ENCODE measurements at places on chromosomes 5 and 9.
A peak's percentile ranks its signal among the peaks of the same experiment; 100 is the strongest.

DNA sequence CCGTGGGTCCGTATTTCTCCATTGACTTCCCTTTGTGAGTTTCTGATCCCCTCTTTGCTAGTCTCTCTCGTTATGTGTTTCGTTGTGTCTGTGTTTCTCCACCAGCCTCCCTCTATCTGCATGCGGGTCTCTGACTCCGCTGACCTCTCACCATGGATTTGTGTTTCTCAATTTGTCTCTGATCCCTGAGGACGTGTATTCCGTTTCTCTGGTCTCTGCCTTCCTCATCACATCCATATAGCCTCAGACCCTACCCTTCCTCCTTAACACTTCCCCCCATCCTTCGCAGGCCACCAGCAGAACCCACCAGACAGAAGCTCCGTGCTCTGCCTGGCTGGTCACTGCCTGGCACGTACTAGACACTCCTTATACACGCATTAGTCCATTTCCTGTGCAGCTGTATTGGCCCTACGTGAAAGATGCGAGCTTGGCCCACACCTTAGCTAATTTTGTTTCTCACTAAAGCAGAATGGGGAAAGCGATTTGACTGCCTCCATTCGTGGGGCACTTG lies 631 bp downstream of the B4GALT7 start:
- peak overlapping the region; percentile 92 for H3K4me3 ChIP-seq
- peaks cover 43% of the 10 kb centered on the region for H3K36me3 ChIP-seq
- H3K4me1 ChIP-seq, result peaks cover 34% of the 10 kb centered on the region
- H3K27me3 ChIP-seq, result no peaks in the 10 kb centered on the region

DNA sequence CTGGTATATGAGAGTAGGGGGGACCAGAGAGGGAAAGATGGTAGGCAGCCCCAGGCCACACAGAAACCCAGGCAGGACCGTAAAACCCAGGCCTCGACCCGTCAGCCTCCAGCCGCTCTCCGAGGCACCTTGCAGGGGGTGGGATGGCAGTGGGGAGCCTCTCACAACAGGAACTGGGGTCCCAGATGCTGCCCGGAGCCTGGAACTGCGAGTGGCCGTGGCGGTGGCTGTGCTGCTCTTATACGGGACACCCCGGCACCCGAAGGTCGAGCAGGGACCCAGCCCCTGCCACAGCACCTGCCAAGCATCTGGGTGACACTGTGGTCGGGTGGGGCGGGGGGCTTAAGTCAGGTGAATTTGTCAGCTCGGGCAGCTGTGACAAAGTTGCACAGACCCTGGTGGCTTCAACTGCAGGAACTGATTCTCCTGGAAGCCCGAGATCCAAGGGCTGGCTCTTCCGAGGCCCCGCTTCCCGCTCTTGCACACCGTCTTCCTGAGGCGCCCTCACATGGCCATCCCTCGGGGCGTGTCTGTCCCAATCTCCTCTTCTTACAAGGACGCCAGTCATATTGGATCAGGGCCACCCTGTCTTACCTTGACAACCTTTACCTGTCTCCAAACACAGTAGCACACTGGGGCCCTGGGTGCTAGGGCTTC lies 47.6 kb upstream of the EGFL7 start:
- H3K27ac ChIP-seq, result no peak overlapping the region
- no peak overlapping the region for H3K4me3 ChIP-seq
- no peaks in the 10 kb centered on the region for H3K36me3 ChIP-seq

DNA sequence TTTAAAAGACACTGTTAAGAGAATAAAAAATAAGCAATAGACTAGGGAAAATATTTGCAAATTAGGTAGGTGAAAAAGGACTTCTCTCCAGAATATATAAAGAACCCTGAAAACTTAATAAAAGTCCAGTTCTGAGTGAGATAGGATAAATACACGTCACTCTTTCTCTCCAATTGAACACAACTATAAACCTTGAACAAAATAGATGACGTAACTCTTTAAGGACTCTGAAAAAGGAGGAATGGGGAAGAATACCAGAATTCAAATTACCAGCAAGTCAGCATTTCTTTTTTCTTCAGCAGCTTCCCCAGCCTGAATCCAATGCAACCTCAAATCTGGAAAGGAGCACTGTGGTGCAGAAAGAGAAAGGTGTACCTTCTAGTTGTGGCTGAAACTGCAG lies 6.8 kb upstream of the WDR41 start:
- no peak overlapping the region for H3K4me3 ChIP-seq
- no peak overlapping the region for H3K27ac ChIP-seq
- H3K27me3 ChIP-seq, result peaks cover 51% of the 10 kb centered on the region
- H3K4me1 ChIP-seq, result peaks cover 14% of the 10 kb centered on the region
- no peak for DNase-seq

DNA sequence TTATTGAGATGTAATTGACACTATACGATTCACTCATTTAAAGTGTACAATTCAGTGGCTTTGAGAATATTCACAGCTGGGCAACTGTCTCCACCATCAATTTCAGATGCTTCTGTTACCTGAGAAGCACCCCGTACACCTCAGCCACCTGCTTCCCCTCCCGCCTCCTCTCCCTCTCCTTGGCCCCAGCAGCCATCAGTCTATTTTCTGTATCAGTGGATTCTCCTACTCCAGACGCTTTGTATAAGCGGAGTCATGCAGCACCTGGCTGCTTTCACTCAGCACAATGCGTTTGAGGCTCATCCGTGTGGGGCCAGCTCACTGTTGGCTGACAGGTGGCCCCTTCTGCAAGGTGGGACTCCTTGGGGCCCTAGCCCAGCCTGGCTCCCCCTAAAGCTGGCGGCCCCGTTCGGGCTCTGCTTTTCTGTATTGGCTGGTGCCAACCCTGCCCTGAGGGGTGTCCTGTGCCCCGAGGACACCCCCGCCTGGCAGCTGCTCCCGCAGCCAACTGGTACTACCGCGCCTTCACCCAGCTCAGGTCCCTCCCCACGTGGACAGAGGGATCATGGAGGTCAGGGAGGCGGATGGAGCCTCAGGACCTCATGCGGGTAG lies 124.4 kb upstream of the COL5A1 start:
- H3K4me3 ChIP-seq, result no peak overlapping the region
- peaks cover 2% of the 10 kb centered on the region for H3K27me3 ChIP-seq
- no peak overlapping the region for H3K27ac ChIP-seq
- DNase-seq, result no peak
- H3K4me1 ChIP-seq, result no peaks in the 10 kb centered on the region

- peaks cover 3% of the 10 kb centered on the region for H3K27me3 ChIP-seq
- H3K36me3 ChIP-seq, result no peaks in the 10 kb centered on the region
- H3K4me3 ChIP-seq, result no peak overlapping the region
- no peak overlapping the region for H3K27ac ChIP-seq
- no peak for DNase-seq
- no peaks in the 10 kb centered on the region for H3K4me1 ChIP-seq
These were observed 14.0 kb downstream of the ATP10B start for GRCh38 chr5:160837749-160838593.

DNA sequence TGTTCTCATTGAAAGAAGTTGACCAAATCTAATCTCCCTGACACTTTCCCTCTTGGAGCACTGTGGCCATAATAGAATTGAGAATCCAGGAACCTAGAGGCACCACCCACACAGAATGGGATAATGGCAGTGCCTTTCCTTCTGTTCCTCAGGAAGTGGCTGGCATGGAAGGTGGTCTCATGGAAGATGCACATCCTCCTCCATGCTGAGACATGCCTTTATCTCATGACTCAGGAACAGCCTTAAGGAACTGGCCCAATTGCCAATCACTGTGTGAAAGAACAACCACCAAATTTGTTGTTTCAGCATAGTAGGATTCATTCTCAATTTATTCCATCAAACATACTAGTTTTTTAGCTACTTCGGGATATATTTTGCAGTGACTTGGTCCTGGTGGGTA lies 137.5 kb upstream of the RASGRF2 start:
- H3K36me3 ChIP-seq, result peaks cover 86% of the 10 kb centered on the region
- DNase-seq, result no peak
- H3K27me3 ChIP-seq, result no peaks in the 10 kb centered on the region
- H3K4me3 ChIP-seq, result no peak overlapping the region
- H3K27ac ChIP-seq, result no peak overlapping the region

GRCh38 chr9:92440751-92441046 lies 16.4 kb upstream of the OMD start:
- no peaks in the 10 kb centered on the region for H3K36me3 ChIP-seq
- no peak overlapping the region for H3K27ac ChIP-seq
- no peak overlapping the region for H3K4me3 ChIP-seq
- H3K4me1 ChIP-seq, result peaks cover 7% of the 10 kb centered on the region
- no peaks in the 10 kb centered on the region for H3K27me3 ChIP-seq
- no peak for DNase-seq

- no peak for DNase-seq
- no peak overlapping the region for H3K4me3 ChIP-seq
- H3K27me3 ChIP-seq, result no peaks in the 10 kb centered on the region
- H3K36me3 ChIP-seq, result peaks cover 34% of the 10 kb centered on the region
- no peak overlapping the region for H3K27ac ChIP-seq
These were observed 167.5 kb downstream of the HACD4 start for GRCh38 chr9:20863945-20864344.

- no peak overlapping the region for H3K27ac ChIP-seq
- peaks cover 5% of the 10 kb centered on the region for H3K27me3 ChIP-seq
- no peaks in the 10 kb centered on the region for H3K4me1 ChIP-seq
These were observed 188.5 kb upstream of the NREP start for GRCh38 chr5:111945535-111945934.

DNA sequence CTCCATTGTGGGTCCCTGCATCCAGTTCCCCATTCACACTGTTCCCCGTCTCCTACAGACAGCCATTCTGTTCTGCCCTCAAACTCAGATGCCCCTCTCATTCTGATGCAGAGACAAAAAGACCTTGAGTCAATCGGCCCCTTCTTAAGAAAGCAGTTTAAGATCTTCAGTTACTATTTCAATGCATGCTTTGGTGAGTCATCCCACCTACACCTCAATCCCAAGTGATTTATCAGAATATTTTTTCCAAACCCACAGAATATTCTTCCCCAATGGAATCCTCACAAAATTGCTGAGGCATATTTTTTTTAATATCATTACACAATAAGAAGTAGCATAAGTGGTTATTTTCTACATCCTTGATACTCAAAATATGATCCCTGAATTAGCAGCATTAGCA lies 92.4 kb upstream of the SLC1A1 start:
- no peak overlapping the region for H3K27ac ChIP-seq
- H3K4me3 ChIP-seq, result no peak overlapping the region
- H3K4me1 ChIP-seq, result no peaks in the 10 kb centered on the region
- H3K27me3 ChIP-seq, result peaks cover 5% of the 10 kb centered on the region
- no peak for DNase-seq

- peaks cover 77% of the 10 kb centered on the region for H3K27me3 ChIP-seq
- no peak overlapping the region for H3K4me3 ChIP-seq
- no peak overlapping the region for H3K27ac ChIP-seq
These were observed 598.7 kb upstream of the SGCD start for GRCh38 chr5:155728146-155728856.

- H3K27me3 ChIP-seq, result peaks cover 74% of the 10 kb centered on the region
- H3K4me3 ChIP-seq, result no peak overlapping the region
- no peaks in the 10 kb centered on the region for H3K36me3 ChIP-seq
- peaks cover 18% of the 10 kb centered on the region for H3K4me1 ChIP-seq
- no peak for DNase-seq
- no peak overlapping the region for H3K27ac ChIP-seq
These were observed 4.6 kb downstream of the NRG2 start for GRCh38 chr5:140038373-140038957.

DNA sequence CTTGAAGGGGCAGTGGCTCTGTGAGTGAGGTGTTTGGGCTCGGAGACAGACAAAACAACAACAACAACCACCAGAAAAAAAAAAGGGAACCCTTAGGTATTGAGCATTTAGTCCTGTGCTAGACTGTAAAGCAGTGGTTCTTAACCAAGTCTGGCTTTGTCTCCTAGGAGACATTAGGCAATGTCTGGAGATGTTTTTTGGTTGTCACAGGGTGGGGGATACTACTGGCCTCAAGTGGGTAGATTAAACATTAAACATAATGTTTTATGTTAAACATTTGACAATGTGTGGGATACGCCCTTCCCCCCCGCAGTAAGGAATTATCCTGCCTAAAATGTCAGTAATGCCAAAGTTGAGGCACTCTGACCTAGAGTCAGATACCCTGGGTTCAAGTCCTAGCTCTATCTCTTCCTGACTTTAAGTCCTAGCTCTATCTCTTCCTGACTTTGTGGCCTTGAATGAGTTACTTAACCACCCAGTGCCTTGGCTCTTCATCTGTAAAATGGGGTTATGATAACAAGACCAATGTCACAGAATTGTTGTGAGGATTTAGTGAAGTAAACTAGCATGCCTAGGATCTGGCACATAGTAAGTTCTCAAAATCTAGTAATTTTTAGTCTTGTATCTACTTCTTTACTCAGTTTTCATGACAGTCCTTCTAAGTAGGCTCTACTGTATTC lies 1.8 kb downstream of the TRIM32 start:
- H3K4me3 ChIP-seq, result peak overlapping the region; percentile 88
- H3K36me3 ChIP-seq, result peaks cover 24% of the 10 kb centered on the region
- peaks cover 78% of the 10 kb centered on the region for H3K4me1 ChIP-seq
- H3K27me3 ChIP-seq, result no peaks in the 10 kb centered on the region
- no peak for DNase-seq
- no peak overlapping the region for H3K27ac ChIP-seq

GRCh38 chr9:130662099-130662969 lies 2.1 kb upstream of the PRDM12 start:
- H3K4me1 ChIP-seq, result peaks cover 34% of the 10 kb centered on the region
- H3K27ac ChIP-seq, result no peak overlapping the region
- no peak for DNase-seq
- H3K36me3 ChIP-seq, result no peaks in the 10 kb centered on the region
- H3K27me3 ChIP-seq, result peaks cover 84% of the 10 kb centered on the region

DNA sequence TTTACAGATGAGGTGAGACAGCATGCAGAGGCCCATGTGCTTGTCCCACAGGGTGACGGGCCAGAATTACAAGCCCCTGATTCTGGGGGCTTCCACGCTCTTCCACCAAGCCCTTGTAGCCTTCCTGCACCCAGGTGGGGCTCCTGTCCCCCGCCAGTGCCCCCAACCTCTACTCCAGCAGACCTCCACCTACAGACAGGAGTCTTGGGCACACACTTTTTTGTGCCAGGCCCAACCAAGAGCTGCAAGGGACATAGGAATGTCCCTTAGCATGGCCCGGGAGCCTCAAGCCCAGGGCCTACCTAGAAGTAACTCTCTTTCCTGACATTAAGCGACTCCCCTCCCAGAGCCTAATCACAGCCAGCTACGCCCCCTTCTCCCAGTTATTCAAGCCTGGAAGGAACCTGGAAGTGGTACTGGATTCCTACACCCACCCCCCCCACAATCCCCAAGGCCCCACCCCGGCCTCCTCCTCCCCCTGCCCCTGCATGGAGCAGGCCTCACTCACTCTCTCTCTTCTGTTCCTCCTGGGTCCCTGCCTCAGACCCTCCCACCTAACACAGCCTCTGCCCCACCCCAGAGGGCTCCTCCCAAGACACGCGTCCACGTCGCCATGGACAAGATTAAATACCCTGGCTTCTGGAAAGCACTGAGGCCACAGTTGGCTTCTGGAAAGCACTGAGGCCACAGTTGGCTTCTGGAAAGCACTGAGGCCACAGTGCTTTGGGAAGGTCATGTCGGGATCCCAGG lies 30.5 kb downstream of the ADAMTS2 start:
- H3K27me3 ChIP-seq, result peaks cover 2% of the 10 kb centered on the region
- H3K4me3 ChIP-seq, result no peak overlapping the region
- H3K36me3 ChIP-seq, result no peaks in the 10 kb centered on the region
- no peak for DNase-seq
- no peak overlapping the region for H3K27ac ChIP-seq

GRCh38 chr5:115573133-115573532 lies 28.6 kb upstream of the FEM1C start:
- H3K36me3 ChIP-seq, result no peaks in the 10 kb centered on the region
- H3K4me1 ChIP-seq, result peaks cover 3% of the 10 kb centered on the region
- peaks cover 9% of the 10 kb centered on the region for H3K27me3 ChIP-seq
- no peak overlapping the region for H3K27ac ChIP-seq
- no peak for DNase-seq
- H3K4me3 ChIP-seq, result no peak overlapping the region

- H3K27me3 ChIP-seq, result no peaks in the 10 kb centered on the region
- H3K4me3 ChIP-seq, result no peak overlapping the region
- peaks cover 21% of the 10 kb centered on the region for H3K4me1 ChIP-seq
- H3K36me3 ChIP-seq, result no peaks in the 10 kb centered on the region
- no peak for DNase-seq
These were observed 89.7 kb upstream of the PARP8 start for GRCh38 chr5:50576686-50577256.
